Activated T-helper 1 cell treated with anti-CD3 and anti-CD28 coated beads, Interleukin-2, amount 50 U/mL, for 16 hours (primary cell): ENCODE measurements at places on chromosomes 4 and X.

DNA sequence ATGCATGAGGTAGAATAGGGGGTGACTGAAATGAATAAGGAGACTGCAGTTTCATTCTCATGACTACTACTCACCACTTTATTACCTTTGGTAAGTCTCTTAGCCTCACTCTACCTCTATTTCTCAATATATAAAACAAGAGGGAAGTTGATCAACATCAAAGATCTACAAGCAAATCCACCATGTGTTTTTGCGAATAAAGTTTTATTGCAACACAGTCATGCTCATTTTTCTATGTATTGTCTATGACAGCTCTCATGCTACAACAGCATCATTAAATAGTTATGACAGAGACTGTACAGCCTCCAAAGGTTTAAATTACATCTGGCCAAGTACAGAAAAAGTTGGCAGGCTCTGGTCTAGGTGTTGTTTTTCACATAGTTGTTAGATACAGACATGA is 72.6 kb upstream of the CPEB2 start:
- no peak for DNase-seq

DNA sequence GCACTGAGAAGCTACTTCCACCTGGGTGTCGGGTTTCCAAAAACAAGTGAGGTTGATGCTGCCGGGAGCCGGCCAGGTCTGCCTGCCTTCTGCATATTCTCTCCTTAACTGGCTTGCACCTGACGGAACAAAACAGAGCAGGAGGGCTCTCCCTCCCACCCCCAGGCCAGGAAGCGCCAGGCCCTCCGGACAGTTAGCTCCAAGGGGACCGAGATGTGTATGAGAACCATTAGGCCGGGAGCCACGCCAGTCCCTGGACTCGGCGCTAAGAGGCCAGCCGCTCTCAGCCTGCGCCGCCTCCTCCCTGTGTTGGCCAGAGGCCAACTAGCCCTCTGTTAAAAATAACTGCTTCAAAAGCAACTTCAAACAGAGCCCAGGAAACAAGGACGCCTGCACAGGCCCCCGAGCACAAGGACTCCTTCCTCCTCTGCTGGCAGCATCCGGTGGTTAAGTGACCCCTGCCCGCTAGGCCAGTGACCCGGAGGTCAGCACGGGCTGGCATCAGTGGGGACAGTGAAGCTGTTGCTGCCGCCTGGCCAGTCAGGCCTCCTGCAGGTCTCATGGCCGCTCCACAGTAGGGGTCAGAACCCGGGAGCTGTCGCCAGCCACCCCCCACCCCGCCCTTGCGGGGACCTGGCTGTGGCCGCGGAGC is 107.9 kb downstream of the ABLIM2 start:
- DNase-seq, result no peak

GRCh38 chr4:27703771-27704170 is 843.1 kb downstream of the STIM2 start:
- DNase-seq, result no peak

- DNase-seq, result no peak
Measured at GRCh38 chr4:15777697-15778288, 335 bp upstream of the CD38 start.

DNA sequence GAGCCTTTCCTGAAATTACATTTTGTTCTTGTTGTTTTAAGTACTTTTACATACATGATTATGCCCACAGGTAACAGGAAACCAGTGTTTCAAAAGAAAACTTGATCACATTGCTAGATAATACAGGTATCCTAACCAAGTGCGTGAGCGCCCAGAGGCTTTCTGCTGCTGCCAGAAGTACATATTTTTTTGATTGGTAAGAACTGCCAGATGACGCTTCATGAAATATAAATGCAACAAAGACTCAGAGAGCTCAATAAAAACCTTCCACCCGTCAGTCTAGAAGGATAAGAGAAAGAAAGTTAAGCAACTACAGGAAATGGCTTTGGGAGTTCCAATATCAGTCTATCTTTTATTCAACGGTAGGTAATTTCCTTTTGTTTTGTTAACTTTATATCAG is at the start of gene EPGN:
Gene EPGN, plus strand, starts transcription at position 256 of the 400 bp plus-strand sequence. Its CDS starts 64 bp downstream, at position 320.
- no peak for DNase-seq

DNA sequence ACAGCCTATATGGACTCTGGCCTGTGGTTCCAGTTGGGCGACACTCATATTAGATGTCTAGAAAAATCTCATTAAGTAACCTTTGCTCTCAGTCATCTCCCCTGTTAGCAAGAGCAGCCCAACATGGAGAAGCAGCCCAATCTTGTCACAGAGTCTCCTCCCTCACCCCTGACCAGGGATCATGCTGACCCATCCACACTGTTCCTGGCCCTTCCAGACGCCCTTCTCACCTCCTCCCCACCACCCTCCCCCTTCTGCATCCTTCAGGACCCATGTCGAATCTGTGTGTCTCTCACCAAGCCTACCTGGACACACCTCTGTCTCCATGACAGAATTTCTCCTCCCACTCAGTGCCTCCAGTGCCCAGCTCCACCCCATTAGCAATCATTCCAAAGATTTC is 190.1 kb downstream of the STIM2 start:
- DNase-seq, result no peak

GRCh38 chrX:83511208-83511607 is 3.1 kb downstream of the POU3F4 start:
- DNase-seq, result no peak

DNA sequence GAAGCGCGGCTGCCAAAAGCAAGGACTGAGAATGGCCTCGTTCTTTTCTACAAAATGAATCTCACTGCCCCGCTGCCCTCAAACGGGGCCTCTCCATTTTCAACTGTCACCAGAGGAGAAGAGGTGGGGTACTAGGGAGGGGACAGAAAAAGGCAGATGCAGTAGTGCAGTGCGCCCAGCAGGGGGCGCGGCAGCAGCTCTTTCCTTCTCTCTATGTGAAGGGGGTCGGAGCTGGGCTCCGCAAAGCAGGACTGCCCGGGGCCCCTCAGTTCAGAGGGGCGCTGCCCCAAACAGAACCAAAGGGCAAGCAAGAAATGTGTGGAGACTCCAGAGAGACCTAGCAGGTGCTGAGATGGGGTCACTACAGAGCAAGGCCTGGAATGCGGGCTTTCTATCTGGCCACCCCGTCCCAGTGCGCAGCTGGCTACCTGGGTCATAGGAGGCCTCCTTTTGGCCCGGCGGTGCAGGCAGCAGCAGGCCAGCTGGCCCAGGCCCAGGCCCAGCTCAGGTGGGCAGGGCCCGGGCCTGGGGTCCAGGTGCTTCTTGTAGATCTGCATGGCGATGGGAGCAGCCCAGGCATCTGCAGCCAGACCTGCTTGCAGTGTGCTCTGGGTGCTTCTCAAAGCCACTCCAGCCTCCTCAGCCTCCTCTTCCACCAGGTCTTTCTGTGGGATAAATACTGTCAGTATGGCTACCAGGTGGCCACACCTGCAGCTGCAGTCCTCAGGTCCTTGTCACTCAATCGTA is 5.9 kb downstream of the IRAK1 start:
- DNase-seq, result no peak

GRCh38 chr4:153512952-153513500 is 46.9 kb downstream of the TMEM131L start:
- DNase-seq, result no peak

GRCh38 chrX:10897768-10898167 is 213.4 kb upstream of the HCCS start:
- no peak for DNase-seq

DNA sequence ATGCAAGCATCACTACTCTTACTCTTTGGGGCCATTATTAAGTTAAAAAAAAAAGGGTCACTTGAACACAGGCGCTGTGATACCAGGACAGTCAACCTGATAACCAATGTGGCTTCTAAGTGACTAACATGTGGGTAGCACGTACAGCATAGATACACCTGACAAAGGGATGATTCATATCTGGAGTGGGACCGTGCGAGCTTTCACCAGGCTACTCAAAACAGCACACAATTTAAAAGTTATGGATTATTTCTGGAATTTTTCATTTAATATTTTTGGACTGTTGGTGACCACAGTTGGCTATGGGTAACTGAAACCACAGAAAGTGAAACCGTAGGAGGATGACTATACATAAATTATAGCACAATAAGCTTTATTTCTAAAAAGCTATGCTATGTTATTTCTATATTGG is 113.8 kb upstream of the STIM2 start:
- DNase-seq, result no peak

GRCh38 chrX:131445955-131446354 is 97.9 kb upstream of the OR13H1 start:
- no peak for DNase-seq

- DNase-seq, result no peak
Measured at GRCh38 chrX:20333672-20334071, 67.0 kb upstream of the RPS6KA3 start.

- DNase-seq, result no peak
Measured at GRCh38 chr4:25722964-25723363, 67.3 kb downstream of the SLC34A2 start.

GRCh38 chrX:77275392-77275791 is 171.8 kb upstream of the FGF16 start:
- no peak for DNase-seq

GRCh38 chrX:154329294-154329693 is 33.7 kb downstream of the TKTL1 start:
- no peak for DNase-seq
